ENCODE measurements at places on chromosomes 13 and 19. TPM values are rescaled to one million over a fixed set of nuclear protein-coding genes. Genes with fewer than 3 reads are reported as not detected.

DNA sequence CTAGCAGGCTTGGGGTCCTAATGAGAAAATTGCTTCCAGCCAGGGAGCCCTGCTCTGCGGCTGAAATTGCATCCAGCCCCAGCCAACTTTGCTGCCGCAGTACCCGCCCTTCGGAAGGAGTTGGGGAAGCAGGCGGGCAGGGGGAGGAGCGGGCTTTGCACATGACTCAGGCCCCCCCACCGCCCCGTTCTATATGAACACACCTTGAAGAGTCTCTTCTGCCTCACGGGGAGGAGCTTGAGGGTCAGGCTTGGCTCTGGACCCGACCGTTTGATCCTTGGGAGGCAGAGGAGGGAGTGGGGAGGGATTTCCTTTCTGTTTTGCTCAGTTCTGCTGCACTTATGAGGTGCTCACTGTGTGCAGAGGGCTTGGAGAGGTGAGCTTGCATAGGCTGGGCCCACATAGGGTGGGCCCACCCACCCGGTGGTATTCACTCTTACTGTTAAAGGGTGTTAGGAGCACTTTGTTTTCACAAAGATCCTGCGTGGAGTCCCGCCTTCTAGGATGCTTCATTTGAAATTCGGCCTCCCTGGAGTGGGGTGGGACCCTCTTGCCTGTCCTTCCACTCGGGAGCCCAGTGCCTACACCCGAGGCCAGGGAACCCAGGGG lies 46.5 kb downstream of the LYL1 start:
- H3K36me3 ChIP-seq, result no peaks in the 10 kb centered on the region
- H3K4me1 ChIP-seq, result peaks cover 100% of the 10 kb centered on the region
- peak overlapping the region; percentile 99 for H3K27ac ChIP-seq
- H3K27me3 ChIP-seq, result no peaks in the 10 kb centered on the region
- H3K4me3 ChIP-seq, result peak overlapping the region; percentile 59

- H3K4me1 ChIP-seq, result no peaks in the 10 kb centered on the region
- no peaks in the 10 kb centered on the region for H3K27me3 ChIP-seq
- H3K4me3 ChIP-seq, result no peak overlapping the region
- H3K27ac ChIP-seq, result no peak overlapping the region
These were observed 69.3 kb upstream of the MYO16 start for GRCh38 chr13:108560093-108560492.

DNA sequence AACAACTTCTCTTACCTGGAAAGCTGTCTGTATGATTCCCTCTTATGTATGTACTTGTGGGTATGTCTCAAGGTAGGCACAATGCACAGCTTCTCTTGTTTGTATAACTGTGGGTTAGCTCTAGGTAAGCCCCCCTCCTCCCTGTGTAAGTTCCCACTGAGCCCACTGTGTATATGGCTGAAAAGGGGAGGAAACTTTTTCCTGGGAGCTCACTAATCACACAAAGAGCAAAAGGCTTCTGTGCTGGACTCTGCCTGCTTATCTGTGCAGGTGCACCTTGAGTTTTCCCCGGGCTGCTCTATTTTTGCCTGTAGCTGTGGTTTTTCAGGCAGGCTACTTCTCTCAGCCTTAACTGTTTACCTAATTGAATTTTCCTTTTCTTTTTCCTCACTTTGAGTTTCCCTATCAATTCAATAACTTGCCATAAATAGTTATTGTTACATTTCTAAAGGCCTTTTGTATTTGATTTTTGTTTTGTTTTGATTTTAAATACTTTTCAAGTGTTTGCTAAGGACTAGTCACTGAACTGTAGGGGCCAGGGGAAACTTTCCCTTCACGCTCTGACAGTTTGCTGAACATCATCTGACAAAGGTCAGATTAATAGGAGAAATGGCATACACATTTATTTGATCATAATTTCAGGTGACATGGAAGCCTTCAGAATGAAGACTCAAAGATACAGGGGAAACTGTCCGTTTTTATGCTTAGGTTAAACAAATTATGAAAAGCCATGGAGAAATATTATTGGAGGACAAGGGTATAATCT lies 423.5 kb upstream of the ATXN8OS start:
- H3K27me3 ChIP-seq, result no peaks in the 10 kb centered on the region
- no peak for DNase-seq
- no peak overlapping the region for H3K4me3 ChIP-seq
- no peaks in the 10 kb centered on the region for H3K36me3 ChIP-seq

DNA sequence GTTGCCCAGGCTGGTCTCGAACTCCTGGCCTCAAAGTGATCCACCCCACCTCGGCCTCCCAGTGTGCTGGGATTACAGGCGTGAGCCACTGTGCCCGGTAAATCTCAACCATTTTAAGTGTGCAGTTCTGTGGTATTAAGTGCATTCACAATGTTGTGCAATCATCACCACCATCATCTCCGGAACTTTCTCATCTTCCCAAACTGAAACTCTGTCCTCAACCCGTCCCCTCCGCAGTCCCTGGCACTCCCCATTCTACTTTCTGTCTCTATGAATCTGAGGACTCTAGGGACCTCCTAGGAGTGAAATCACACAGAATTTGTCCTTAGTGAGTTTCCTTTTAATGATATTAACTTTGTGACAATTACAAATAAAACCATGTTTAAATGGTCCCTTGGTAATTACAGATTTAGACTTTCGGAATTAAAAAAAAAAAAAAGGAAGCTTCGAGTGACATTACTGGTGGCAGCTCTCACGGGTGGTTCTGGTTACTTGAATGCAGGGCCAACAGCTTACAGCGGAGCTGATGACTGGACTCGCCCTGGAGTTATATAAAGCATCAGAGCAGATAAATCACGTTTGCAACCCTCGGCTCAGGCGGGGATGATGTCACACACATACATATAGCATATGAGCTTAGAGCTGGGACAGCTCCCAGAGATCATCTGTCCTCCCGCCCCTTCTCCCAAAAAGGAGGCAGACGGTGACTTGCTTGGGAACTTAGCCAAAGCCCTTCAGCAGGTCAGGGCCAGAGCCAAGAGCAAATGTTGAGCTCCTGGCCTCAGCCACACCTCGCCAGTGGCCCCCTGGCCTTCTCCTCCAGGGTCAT lies 89.8 kb downstream of the ZNF557 start:
- peaks cover 21% of the 10 kb centered on the region for H3K4me1 ChIP-seq
- peak overlapping the region; percentile 89 for H3K27ac ChIP-seq
- DNase-seq, result peak; percentile 79
- peaks cover 23% of the 10 kb centered on the region for H3K36me3 ChIP-seq
- peak overlapping the region; percentile 42 for H3K4me3 ChIP-seq

GRCh38 chr13:88840085-88840484 lies 1168.9 kb downstream of the SLITRK5 start:
- no peak for DNase-seq
- H3K36me3 ChIP-seq, result no peaks in the 10 kb centered on the region
- H3K27me3 ChIP-seq, result no peaks in the 10 kb centered on the region
- H3K4me3 ChIP-seq, result no peak overlapping the region
- H3K4me1 ChIP-seq, result no peaks in the 10 kb centered on the region

DNA sequence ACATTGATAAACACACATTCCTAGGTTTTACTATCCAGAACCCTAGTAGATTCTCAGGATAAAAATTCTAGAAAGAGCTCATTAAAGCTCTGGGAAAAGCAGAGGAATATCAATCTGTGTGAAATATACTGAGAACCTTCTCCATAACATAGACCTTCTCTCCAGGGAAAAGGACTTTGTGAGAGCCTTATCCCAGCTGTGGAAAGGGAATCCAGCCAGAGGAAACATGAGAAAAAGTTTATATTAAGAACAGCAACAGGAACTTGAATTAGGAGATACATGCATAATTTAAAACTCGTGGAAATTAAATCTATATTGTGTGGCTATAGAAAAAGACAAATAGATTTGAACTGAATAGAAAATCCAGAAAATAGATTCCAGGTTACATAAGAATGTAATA lies 1639.9 kb downstream of the EFNB2 start:
- DNase-seq, result no peak
- no peaks in the 10 kb centered on the region for H3K36me3 ChIP-seq
- no peak overlapping the region for H3K4me3 ChIP-seq
- H3K4me1 ChIP-seq, result no peaks in the 10 kb centered on the region

DNA sequence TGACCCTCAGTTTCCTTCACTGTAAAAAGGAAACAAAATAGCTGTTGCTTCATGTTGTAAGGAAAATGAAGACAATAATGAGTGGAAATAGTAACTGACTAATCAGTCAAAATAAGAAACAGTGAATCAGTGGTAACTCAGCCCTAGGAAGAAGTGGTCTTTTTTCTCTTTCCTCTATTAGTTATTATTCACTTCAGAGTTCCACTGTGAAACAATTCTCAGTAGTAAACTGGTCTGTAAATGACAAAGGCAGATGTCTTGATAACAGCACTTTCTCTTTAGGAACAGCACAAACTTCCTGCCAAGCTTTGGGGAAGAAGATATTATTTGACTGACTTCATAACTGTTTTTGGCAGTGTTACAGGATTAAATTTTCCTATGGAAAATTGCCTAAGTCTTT lies 600.5 kb upstream of the KLHL1 start:
- no peaks in the 10 kb centered on the region for H3K4me1 ChIP-seq
- no peak overlapping the region for H3K27ac ChIP-seq
- no peaks in the 10 kb centered on the region for H3K27me3 ChIP-seq
- no peak for DNase-seq
- no peak overlapping the region for H3K4me3 ChIP-seq

DNA sequence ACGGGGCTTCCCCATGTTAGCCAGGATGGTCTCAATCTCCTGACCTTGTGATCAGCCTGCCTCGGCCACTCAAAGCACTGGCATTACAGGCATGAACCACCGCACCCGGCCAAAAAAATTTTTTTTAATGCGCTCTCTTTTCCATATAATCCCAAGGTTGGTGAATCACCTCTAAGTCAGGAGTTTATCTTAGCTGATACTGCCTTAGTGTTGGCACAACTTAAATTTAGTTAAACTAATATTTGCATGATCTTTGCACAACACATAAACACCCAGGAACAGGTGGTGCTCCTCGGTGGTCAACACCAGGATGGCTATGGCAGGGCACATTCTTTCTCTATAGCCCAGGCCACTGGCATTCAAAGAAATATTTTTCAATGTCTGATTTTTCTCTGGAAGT lies 24.1 kb upstream of the PSG7 start:
- DNase-seq, result no peak
- no peaks in the 10 kb centered on the region for H3K4me1 ChIP-seq
- H3K36me3 ChIP-seq, result no peaks in the 10 kb centered on the region

DNA sequence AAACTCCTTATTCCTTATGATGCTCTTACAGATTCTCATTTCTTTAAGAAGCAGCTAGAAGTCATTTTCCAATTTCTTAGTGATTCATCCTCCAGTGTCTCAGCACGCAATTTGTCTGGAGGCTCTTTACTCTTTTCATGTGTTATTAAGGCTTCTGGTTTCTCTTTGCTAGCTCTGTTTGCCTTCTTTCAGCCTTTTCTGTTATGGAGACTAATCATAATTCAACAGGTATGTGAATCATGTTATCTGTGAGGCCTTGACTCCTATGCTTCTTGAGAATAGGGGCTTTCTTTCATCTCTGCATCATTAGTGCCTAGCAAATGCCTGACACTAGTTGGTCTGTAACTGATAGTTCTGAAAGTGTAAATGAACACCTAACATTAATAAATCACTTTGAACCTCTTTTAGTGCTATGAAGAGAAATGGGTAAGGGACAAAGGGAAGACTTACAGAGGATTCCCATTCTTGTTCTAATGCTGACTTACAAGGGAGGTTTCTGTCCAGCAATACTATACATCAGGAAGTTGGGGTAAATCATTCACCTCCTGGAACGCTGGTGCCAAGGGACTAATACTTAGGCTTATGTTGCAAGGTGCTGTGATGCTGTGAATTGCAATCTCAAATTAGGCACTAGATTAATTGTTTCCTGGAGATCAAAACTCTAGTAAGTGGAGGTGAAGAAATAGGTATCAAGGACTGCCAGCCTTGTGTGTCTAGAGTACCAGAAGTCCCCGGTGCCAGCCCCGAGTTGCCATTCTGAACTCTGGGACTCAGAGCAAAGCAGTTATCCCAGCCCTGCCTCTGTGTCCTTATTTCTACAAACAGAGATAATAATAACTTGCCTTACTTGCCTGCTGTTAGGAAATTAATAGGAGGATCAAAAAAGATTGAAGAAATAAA lies 265.6 kb downstream of the DCLK1 start:
- H3K4me1 ChIP-seq, result peaks cover 3% of the 10 kb centered on the region
- H3K27ac ChIP-seq, result no peak overlapping the region
- no peak for DNase-seq
- no peaks in the 10 kb centered on the region for H3K36me3 ChIP-seq
- no peak overlapping the region for H3K4me3 ChIP-seq

- no peak overlapping the region for H3K27ac ChIP-seq
- H3K4me1 ChIP-seq, result no peaks in the 10 kb centered on the region
- no peak overlapping the region for H3K4me3 ChIP-seq
- no peaks in the 10 kb centered on the region for H3K36me3 ChIP-seq
- DNase-seq, result no peak
These were observed 136.7 kb upstream of the TMTC4 start for GRCh38 chr13:100811024-100811865.

DNA sequence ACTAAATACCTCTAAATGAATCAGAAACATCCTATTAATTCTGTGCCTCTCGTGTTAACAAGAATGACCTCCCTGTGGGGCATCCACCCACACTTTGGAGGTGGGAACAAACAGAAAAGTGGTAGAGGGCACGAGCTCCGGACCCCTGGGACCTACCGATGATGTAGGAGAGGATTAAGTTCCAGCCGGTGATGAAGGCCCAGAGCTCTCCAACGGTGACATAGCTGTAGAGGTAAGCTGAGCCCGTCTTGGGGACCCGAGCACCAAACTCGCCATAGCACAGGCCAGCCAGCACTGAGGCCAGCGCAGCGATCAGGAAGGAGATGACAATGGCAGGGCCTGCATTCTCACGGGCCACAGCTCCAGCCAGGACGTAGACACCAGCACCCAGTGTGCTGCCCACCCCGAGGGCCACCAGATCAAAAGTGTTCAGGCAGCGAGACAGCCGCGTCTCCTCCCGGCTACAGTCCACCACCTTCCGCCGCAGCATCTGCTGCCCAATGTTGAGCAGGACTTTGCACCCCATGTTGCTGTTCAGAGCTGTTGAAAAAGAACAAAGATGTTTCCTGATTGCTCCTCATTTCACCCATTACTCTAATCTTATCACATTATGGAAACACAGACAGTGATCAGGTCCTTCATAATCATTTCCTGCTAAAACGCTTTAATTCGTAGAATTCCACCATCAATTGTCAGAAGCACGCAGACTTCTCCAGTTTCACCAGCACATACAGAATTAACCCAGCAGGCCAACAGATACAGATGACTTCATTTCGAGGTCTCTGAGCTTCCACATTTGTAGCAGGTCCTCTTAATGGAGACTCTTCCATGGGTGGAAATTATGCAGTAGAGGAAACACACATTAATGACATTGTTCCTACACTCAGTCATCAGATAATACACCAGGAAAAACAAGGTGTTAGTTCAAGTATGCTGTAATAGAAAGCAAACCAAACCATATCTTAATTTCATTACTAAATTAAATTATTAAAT lies 59.5 kb downstream of the SLC7A1 start:
- no peaks in the 10 kb centered on the region for H3K27me3 ChIP-seq
- no peak overlapping the region for H3K4me3 ChIP-seq
- no peak overlapping the region for H3K27ac ChIP-seq
- no peak for DNase-seq

The IGFLR1 gene
- 13.1 TPM for total RNA-seq

The ZNF681 gene
- 2.2 TPM for total RNA-seq

The PLK5 gene
- not detected for total RNA-seq

The SLC35E1 gene
- 66.9 TPM for total RNA-seq

The PSG11 gene
- total RNA-seq, result not detected

The ZSCAN4 gene
- not detected for total RNA-seq

The CASP14 gene
- not detected for total RNA-seq

The ZNF793 gene
- total RNA-seq, result 12.1 TPM

Measured in thoracic aorta (tissue), 2 donors.